ENCODE measurements at places on chromosomes 7 and 10.

GRCh38 chr10:102243309-102243708 is 2.0 kb upstream of the PITX3 start:
- no peak for DNase-seq

DNA sequence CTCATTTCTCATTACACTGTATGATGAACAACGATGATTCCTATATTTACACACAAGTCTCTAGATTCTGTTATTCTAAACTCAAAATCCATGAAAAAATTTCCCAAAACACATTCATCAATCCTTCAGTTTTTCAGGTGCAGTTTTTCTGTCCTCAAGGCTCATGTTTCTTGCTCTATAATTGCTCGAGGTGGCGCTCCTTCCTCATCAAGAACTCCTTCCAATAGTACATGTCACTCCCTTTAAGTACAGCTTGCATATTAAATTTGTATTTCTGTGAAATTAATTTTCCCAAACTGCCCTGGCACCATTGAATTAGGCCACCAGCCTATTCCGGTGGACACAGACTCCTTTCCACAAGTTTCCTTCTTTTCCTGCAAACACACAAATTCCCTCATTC is 188.7 kb upstream of the MINDY3 start:
- DNase-seq: no peak

GRCh38 chr7:123633553-123633952 is 22.1 kb upstream of the LMOD2 start:
- no peak for DNase-seq

GRCh38 chr7:80999771-81000170 is 80.9 kb upstream of the SEMA3C start:
- DNase-seq: no peak

- no peak for DNase-seq
Observed at GRCh38 chr10:109952526-109952925, 29.2 kb upstream of the XPNPEP1 start.

DNA sequence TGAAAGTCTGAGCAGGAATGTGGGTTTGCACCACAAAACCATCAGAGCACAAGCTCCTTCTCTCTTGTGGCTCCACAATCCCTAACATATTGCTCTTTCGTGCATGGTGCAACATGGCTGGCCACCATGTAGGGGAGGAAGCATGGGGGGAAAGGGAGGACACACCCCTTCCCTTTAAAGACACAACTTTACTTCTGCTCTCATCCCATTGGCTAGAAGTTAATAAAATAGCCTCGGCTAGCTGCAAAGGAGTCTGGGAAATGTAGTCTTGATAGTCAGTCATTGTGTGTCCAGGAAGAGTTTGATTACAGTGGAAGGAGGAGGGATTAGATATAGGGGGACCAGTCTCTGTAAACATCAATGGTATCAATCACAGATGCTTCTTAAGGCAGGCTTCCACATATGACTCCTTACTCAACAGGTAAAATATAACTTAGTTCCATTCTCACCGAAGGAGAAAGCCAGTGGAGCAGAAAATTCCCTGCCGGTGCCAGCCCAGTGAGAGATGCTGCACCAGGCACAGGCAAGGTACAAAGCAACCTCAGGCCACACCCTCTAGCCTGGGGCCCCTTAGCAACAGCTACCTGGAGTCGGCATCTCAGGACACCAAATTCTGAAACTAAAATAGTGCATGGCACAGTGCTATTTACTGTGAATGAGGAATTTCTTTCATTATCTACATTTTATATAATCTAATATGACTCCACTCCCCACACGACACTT is 124.7 kb upstream of the CTBP2 start:
- no peak for DNase-seq

GRCh38 chr7:10412422-10413019 is 561.2 kb upstream of the PHF14 start:
- no peak for DNase-seq

- no peak for DNase-seq
Observed at GRCh38 chr7:147771344-147771743, 819.2 kb upstream of the C7orf33 start.

GRCh38 chr7:17965603-17966002 is 25.3 kb upstream of the SNX13 start:
- no peak for DNase-seq

DNA sequence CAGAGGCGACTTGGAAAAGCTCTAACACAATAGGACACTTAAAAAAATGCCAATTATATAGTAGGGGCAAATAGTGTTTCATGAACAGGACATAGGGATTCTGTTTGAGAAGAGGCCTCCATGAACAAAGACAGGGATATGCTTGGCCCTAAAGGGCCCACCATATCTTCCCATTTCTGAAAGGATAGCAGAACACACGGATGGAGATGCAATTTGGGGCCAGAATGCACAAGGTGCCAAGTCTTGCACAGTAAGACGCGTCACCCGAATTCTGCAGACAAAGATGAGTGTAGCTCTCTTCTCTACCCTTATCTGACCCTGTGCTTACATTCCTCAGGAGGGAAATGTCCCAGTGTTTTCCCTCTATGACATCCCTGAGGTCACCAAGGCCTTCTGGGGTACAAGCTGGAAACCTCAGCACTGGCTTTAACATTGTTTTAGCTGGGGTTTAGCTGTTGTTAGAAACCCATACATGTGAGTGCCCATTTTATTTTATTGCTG is 12.8 kb downstream of the PRKCQ start:
- no peak for DNase-seq

Measured in NK-92 treated with Interleukin-12 subunit alpha and Interleukin-12 subunit beta, amount 100 ng/mL, for 24 hours (cell line).